ENCODE measurements at places on chromosomes 5 and 9.

- DNase-seq, result no peak
Measured at GRCh38 chr9:38318759-38319495, 73.6 kb upstream of the ALDH1B1 start.

- no peak for DNase-seq
Measured at GRCh38 chr5:101976933-101977332, 319.2 kb downstream of the SLCO4C1 start.

- no peak for DNase-seq
Measured at GRCh38 chr9:124820698-124821623, 32.3 kb upstream of the WDR38 start.

- DNase-seq, result no peak
Measured at GRCh38 chr5:75707911-75708509, 9.2 kb downstream of the POC5 start.

DNA sequence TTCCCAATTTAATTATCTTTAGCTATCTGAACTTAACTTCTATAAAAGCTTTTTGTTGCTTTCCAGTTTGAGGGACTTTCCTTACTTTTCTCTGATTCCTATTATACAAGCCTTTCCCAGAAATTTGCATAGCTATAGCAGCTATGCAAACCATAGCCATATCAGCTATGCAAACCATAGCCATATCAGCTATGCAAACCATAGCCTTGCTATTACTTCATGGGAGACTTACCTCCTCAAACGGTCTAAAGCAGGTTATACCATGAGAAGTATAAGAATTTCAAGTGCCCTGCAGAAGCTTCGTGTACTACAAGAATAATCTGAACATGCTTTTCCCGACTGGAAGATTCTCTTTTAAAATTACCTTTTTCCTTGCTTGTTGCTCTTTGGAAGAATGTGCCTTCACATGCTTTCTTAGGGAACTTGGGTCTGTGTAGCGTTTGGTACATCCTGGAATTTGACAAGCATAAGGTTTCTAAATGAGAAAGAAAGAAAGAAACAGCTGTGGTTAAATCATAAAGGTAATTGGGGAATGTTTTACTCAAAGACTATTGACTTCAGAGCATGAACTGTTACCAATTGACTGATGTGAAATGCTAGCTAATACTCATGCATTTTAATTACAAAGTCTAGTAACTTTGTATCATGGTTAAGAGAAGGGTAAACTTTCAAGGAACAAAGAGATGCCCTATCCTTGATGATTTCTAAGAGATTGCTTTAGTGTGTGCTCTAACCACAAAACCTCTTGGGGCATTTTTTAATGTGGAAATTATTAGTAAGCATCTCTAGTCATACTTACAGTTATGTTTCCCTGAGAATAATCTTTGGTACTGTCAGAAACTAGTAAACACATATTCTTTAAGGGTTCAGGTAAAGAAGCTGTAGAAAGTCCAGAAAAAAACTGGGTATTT, 367.6 kb downstream of the GLIS3 start:
- no peak for DNase-seq

GRCh38 chr9:132125361-132125760, 36.5 kb upstream of the NTNG2 start:
- no peak for DNase-seq

GRCh38 chr9:1087120-1087881, 37.1 kb downstream of the DMRT2 start:
- DNase-seq, result no peak

DNA sequence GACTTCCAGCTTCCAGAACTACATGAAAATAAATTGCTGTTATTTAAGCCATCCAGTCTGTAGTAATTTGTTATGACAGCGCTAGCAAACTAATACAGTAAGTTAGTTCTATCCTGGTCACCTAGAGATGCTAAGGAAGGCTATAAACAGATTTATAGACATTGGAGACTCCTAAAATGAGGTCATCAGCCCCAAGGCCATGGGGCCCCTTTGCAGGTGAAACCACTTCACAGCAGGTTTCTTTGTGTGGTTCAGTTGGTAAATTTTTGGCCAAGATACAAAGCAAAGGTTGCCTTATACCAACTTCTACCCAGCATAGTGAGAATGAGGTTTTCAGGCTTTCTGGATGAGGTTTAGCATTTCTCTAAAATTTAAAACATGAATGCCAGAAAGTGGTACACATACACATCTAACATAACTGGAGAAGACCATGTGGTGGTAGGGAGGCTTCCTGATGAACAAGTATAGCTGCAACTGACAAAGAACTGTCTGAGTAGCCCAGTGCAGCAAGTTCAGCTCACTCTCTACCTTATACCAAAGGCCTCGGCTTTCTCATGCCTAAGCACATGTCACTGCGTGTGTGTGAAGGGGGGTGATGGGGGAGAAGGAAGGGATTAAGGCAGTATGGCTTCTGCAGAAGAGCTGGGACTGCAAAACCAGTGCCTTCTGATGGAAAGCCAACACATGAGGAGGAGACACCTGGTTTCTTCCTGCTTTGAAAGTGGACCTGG, 264.6 kb upstream of the TAS2R1 start:
- DNase-seq, result no peak

DNA sequence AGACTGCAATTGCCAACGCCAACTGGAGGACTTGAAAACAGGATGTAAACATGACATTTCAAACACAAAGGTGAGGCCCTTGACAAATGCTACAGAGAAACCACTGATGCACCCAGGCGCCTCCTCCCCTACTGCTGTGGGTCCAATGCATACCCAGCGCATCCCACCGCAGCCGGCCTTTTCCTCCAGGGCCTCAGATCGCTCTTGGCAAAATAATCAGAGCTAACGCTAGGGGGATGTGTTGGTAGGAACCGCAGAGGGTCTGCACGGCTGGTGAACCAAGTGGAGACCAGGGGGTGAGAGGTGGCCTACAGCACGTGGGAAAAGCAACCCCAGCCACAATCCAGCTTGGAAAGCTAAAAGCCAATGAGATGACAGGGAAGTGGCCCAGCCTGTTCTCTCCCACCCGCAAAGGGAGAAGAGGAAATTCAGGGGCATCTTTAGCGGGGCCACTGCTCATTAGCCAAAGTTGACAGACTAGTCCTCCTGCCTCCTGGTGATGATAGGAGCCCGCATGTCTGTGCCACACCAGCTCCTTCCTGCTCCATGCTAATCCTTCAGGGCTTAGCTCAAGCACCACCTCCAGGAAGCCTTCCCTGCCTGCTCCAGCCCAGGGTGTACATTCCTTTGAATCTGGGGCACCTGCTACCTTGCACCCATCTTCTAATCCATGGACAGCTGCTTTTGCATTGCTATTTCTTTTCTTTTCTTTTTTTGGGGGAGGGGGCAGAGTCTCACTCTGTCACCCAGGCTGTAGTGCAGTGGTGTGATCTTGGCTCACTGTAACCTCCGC, 5.9 kb downstream of the FAM163B start:
- DNase-seq, result no peak

GRCh38 chr5:124927735-124928134, 181.3 kb upstream of the ZNF608 start:
- no peak for DNase-seq

DNA sequence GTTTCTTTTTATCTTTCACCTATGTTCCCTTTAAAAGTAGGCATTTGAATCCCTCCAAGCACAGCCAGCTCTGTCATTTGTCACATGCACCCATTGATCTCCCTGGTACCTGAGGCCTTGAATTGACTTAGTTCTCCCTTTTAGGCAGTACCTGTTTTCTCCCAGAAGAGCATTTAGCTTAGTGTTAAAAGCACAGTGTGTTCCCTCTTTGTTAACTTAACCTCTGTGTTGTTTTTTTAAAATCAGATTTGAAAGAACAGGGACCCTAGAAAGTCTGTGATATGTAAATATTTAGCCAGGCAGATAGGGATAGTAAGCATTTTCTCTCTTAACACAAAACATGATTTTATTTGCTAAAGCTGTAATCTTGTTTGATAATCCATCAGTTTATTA, 113.8 kb upstream of the SPATA31D4 start:
- no peak for DNase-seq

DNA sequence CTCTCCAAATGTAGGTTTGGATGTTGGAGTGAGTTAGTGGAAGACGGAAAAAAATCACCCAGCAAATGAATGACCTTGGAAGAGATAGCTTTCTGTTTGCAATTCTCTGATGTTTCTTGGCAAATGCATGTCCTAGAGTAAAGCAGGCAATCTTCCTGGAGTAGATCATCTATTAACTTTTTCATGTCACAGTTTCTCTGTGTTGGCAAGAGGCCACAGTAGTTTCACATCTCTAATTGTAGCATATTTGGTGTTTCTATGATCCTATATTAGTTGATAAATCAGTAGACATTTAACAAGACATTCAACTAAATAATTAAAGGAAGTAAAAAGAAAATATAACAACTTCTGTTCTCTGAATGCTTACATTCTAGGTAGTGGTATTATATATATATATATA, 138.2 kb upstream of the MINAR2 start:
- no peak for DNase-seq

- DNase-seq, result no peak
Measured at GRCh38 chr5:151578326-151579025, 12.7 kb downstream of the FAT2 start.

GRCh38 chr5:62283861-62284260, 22.1 kb upstream of the KIF2A start:
- DNase-seq, result no peak

- DNase-seq, result no peak
Measured at GRCh38 chr9:68678430-68678829, 26.6 kb upstream of the PIP5K1B start.

DNA sequence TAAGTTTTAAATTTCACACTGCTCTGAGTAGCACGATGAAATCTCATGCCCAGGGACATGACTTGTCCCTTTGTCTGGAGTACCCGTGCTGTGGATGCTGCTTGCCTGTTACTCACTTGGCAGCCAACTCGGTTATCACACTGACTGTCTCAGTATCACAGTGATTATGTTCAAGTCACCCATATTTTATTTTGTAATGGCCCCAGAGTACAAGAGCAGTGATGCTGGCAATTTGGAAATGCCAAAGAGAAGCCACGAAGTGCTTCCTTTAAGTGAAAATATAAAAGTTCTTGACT, 22.8 kb upstream of the SCGB3A2 start:
- DNase-seq, result no peak

DNA sequence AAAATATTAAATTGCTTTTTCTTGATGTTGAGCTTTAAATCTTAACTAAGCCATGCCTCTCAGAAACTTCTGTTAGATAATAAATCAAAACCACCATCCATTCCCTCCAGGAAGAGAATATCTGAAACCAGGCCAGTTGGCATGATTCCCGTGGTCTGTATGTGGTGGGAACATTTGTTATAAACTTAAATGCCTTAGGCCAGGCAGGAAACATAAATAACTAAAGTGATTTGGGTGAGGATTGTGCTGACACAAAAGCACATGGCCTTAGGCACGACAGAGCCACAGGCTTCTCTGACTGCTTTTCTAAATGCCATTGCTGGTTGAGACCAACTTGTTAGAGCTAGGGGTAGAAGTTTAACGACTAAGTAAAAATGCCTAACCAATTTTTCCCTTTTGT, 255.9 kb downstream of the GABRG2 start:
- no peak for DNase-seq

DNA sequence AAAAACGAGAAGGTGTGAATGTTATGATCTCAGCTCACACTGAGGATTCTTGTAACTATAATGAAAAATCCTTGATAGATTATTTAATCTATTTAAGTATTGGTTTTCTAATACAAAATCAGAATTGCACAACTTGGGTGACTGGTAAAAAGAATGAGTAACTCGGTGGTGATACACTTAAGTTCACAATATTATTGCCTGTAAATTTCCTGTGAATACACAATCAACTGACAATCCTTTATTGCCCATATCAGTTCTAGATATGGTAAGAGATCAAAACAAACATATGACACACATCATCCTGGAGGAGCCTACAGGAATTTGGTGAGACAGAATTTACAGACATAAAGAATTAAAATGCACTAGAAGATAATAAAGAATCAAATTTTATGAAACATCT, 14.1 kb upstream of the LURAP1L start:
- no peak for DNase-seq

- no peak for DNase-seq
Measured at GRCh38 chr5:135472141-135472540, 20.0 kb upstream of the TIFAB start.

DNA sequence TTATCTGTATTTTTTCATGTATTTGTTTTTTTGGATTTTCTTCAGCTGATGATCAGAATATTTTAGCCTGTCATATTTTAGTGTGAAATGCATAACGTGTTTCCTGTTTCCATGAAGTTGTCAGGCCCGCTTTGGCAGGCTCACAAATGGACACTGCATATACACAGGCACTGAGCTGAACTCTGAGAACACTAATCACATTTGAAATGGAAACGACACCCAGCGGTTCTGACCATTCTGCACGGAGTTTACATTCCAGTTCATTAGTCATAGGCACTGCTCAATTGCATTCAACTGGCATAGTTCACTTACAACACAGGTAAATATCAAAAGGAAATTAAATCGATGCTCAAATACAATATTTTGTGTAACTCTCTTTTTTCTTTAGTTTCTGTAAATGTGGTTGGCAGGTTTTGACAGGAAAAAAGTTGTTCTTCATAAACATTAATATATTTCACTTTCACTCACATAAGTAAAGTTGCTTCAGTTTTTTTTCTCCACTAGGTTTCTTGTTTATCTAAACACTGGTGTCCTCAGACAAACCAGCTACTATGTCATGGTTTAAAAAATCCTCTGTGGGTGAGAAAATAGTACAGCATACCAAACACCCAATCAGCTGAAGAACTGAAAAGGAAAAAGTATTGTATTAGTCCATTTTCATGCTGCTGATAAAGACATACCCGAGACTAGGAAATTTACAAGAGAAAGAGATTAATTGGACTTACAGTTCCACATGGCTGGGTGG, 559.0 kb upstream of the DAP start:
- DNase-seq, result no peak

DNA sequence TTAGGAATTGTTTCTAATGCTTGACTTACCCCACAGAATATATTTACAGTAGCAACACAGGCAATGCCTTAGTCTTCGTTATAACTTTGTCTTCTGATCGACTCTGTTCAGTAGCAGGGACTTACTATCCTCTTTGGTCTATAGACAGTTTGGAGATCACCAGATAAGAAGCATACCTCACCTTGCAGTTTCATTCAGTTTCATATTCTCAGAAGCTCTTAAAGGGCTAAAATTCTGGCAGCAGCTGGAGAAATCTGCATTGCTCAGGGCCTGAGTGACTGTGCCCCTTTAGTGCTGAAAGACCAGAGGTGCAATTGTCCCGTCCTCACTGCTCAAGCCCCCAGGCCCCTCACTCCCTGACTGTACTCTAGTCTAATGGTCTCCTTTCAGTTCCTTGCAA, 26.0 kb downstream of the ZBTB43 start:
- no peak for DNase-seq

DNA sequence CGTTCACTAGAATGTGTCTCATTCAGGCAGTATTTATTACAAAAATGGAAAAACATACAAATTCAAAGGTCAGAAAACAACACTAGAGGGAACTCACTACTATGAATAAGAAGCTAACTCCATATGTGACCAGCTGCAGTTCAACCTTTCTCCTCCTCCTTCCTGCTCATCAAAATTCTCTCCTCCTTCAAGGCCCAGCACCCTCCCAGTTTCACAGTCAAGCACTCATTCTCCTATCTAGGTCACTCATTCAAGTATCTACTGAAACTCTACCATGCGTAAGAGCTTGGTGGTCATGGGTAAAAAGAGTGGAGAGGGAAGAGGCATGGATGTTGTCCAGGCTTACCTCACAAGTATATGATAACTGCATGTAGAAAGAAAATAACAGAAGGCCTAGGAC, 27.7 kb downstream of the ECPAS start:
- no peak for DNase-seq

Data from head of caudate nucleus (tissue), 42 donors.